Left ventricle myocardium inferior (tissue), 1 donor: ENCODE measurements at places on chromosomes 11 and 22. TPM values are rescaled to one million over a fixed set of nuclear protein-coding genes. Genes with fewer than 3 reads are reported as not detected.

- peaks cover 7% of the 10 kb centered on the region for H3K36me3 ChIP-seq
- DNase-seq = peak; percentile 69
- peak within 1 kb of the TSS; percentile 98 for H3K27ac ChIP-seq
- peaks cover 82% of the 10 kb centered on the region for H3K4me1 ChIP-seq
- peak within 1 kb of the TSS; percentile 76 for H3K4me3 ChIP-seq
Measured at GRCh38 chr11:47186076-47186699, at the start of gene PACSIN3. TSS of gene PACSIN3 (minus strand) at chr11:47186434. CDS start at chr11:47182727, 3,707 bp downstream.

DNA sequence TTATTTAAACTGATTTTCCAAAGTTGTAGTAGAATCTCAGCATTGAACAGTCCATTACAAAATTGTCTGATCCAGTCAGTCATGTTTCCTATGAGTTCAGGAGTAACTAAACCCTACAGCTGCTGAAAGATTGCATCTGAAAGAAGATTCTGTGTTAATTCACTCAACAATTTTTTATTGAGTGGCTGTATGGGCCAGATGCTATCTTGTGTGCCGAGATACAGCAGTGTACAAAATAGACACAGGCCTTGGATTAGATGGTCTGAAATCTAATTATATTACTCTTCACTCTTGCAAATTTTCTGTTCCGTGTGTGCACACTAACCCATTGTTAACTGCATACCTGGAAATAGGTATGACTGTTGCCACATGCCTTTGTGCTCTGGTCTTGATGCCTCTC, 7.3 kb downstream of the GVQW3 start:
- no peak overlapping the region for H3K27ac ChIP-seq
- no peak overlapping the region for H3K4me3 ChIP-seq
- H3K4me1 ChIP-seq = no peaks in the 10 kb centered on the region

- no peak for DNase-seq
- no peak overlapping the region for H3K4me3 ChIP-seq
- H3K27me3 ChIP-seq = peaks cover 26% of the 10 kb centered on the region
- no peaks in the 10 kb centered on the region for H3K36me3 ChIP-seq
- no peak overlapping the region for H3K27ac ChIP-seq
Measured at GRCh38 chr11:32511926-32512325, 71.7 kb upstream of the EIF3M start.

GRCh38 chr22:28188178-28188879, 269.3 kb upstream of the PITPNB start:
- no peaks in the 10 kb centered on the region for H3K27me3 ChIP-seq
- no peaks in the 10 kb centered on the region for H3K36me3 ChIP-seq
- H3K4me1 ChIP-seq = peaks cover 18% of the 10 kb centered on the region
- DNase-seq = no peak
- H3K4me3 ChIP-seq = no peak overlapping the region
- no peak overlapping the region for H3K27ac ChIP-seq

GRCh38 chr11:45333001-45333971, 47.1 kb upstream of the SYT13 start:
- peak overlapping the region; percentile 78 for H3K27ac ChIP-seq
- H3K27me3 ChIP-seq = no peaks in the 10 kb centered on the region
- peak overlapping the region; percentile 49 for H3K4me3 ChIP-seq
- no peaks in the 10 kb centered on the region for H3K36me3 ChIP-seq
- peaks cover 8% of the 10 kb centered on the region for H3K4me1 ChIP-seq

- H3K27ac ChIP-seq = no peak overlapping the region
- H3K27me3 ChIP-seq = no peaks in the 10 kb centered on the region
- no peak overlapping the region for H3K4me3 ChIP-seq
- DNase-seq = peak; percentile 15
Measured at GRCh38 chr11:40328890-40329614, 1130.4 kb downstream of the LRRC4C start.

- no peak within 1 kb of the TSS for H3K27ac ChIP-seq
- H3K27me3 ChIP-seq = peaks cover 94% of the 10 kb centered on the region
- no peak for DNase-seq
- H3K4me3 ChIP-seq = peak within 1 kb of the TSS; percentile 51
- H3K4me1 ChIP-seq = peaks cover 39% of the 10 kb centered on the region
- no peaks in the 10 kb centered on the region for H3K36me3 ChIP-seq
Measured at GRCh38 chr22:19760058-19760950, at the start of gene TBX1. TSS of gene TBX1 (plus strand) at chr22:19760778. CDS start at chr22:19760844, 66 bp downstream.

GRCh38 chr11:71145988-71146824, 106.2 kb downstream of the SHANK2 start:
- no peak overlapping the region for H3K4me3 ChIP-seq
- no peaks in the 10 kb centered on the region for H3K4me1 ChIP-seq
- H3K36me3 ChIP-seq = no peaks in the 10 kb centered on the region
- H3K27ac ChIP-seq = no peak overlapping the region

- peaks cover 73% of the 10 kb centered on the region for H3K4me1 ChIP-seq
- peak overlapping the region; percentile 43 for H3K4me3 ChIP-seq
- H3K27ac ChIP-seq = peak overlapping the region; percentile 87
- peaks cover 31% of the 10 kb centered on the region for H3K36me3 ChIP-seq
Measured at GRCh38 chr11:65390996-65391395, 4.6 kb downstream of the FRMD8 start.

- peaks cover 85% of the 10 kb centered on the region for H3K4me1 ChIP-seq
- no peak overlapping the region for H3K4me3 ChIP-seq
- peaks cover 16% of the 10 kb centered on the region for H3K36me3 ChIP-seq
- peak overlapping the region; percentile 38 for H3K27ac ChIP-seq
- no peaks in the 10 kb centered on the region for H3K27me3 ChIP-seq
- DNase-seq = no peak
Measured at GRCh38 chr22:24140357-24140756, 40.9 kb upstream of the SUSD2 start.

- H3K27ac ChIP-seq = no peak overlapping the region
- no peak for DNase-seq
- no peaks in the 10 kb centered on the region for H3K36me3 ChIP-seq
- H3K4me3 ChIP-seq = no peak overlapping the region
Measured at GRCh38 chr11:69352715-69353319, 58.9 kb downstream of the MYEOV start.

DNA sequence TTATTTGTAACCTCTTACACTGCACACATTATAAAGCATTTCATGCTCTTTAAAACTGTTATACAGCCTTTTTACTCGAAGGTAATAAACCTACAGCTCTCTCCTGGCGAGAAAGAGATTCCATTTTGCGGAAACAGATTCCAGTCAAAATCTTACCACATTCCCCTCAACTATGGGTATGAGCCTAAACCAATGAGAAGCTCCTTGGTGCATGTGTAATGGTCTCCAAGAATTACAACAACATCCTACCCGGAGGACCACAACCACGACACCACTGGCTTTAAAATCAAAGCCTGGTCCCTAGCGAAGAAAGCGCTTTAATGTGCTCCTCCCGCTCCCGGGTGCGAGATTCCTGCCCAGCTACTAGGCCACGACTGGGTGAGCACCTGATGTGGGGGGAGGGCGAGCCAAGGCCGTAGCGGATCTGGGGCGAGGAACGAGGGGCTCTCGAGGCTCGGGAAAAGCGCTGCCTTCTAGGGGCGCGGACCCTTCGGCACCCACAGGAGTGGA, 821 bp downstream of the CELF1 start:
- peak; percentile 20 for DNase-seq
- H3K27ac ChIP-seq = peak overlapping the region; percentile 94
- no peaks in the 10 kb centered on the region for H3K27me3 ChIP-seq
- H3K4me3 ChIP-seq = peak overlapping the region; percentile 96
- no peaks in the 10 kb centered on the region for H3K36me3 ChIP-seq

- H3K27me3 ChIP-seq = peaks cover 7% of the 10 kb centered on the region
- H3K4me1 ChIP-seq = peaks cover 60% of the 10 kb centered on the region
- no peak for DNase-seq
Measured at GRCh38 chr11:46294365-46295309, 17.2 kb downstream of the CREB3L1 start.

GRCh38 chr11:15594607-15595006, 479.9 kb downstream of the INSC start:
- H3K36me3 ChIP-seq = no peaks in the 10 kb centered on the region
- peaks cover 24% of the 10 kb centered on the region for H3K4me1 ChIP-seq
- no peak overlapping the region for H3K27ac ChIP-seq

DNA sequence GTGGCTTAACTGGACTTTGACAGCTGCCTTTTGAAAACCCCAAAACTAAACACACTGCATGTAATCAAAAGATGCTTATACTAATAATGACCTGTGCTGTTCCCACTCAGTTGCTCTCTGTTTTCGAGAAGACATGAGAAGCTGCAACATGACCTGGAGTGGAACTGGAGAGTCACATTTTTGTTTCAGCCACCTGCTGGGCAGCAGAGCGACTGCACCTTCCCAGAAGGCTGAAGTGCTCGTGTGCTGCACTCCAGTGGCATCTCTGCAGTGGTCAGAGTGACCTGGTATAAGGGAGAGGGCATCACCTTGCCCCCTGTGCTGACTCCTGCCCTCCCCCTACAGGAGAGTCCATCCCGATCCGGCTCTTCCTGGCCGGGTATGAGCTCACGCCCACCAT, 8.6 kb downstream of the THYN1 start:
- no peaks in the 10 kb centered on the region for H3K27me3 ChIP-seq
- H3K27ac ChIP-seq = no peak overlapping the region

GRCh38 chr11:105697291-105697690, 87.4 kb downstream of the GRIA4 start:
- no peak overlapping the region for H3K27ac ChIP-seq
- H3K27me3 ChIP-seq = no peaks in the 10 kb centered on the region
- DNase-seq = no peak
- H3K4me3 ChIP-seq = no peak overlapping the region
- H3K4me1 ChIP-seq = no peaks in the 10 kb centered on the region
- no peaks in the 10 kb centered on the region for H3K36me3 ChIP-seq

DNA sequence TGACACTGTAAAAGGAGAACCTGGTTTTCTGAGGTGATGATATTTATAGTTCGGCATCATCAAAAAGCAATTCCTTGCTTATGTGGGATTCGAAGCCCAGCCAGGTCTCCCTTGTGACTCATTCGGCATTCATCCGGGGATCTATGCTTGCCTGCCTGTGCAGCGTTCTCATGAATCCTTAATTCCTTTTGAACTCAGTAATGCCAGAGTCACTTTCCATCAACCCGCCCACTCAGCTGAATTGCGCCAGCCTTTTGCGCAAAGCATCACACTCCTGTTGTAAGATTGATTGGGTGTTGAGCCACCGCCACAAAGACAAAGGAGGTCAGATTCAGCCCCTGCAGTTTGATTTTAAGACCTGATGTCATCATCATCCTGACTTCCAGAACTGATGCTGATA, 128.6 kb downstream of the SLC17A6 start:
- peaks cover 13% of the 10 kb centered on the region for H3K27me3 ChIP-seq
- H3K4me3 ChIP-seq = no peak overlapping the region
- H3K27ac ChIP-seq = no peak overlapping the region
- H3K36me3 ChIP-seq = no peaks in the 10 kb centered on the region
- DNase-seq = no peak

DNA sequence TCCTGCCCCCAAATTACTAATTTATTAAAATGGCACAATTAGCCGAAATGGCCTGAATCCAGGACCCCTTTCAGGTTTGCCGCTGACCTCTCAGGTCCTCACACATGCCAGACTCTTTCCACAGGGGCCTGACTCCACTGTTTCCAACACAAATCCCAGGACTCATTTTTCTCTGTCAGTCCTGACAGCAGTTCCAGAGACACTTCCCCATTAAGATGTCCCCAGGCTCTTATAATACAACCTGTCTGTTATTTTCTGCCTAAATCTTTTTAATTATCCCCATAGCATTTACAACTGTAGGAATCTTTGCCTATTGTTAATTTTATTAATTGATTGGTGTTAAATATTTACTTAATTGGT, 9.4 kb upstream of the IGLL5 start:
- no peak for DNase-seq
- no peak overlapping the region for H3K4me3 ChIP-seq
- peaks cover 54% of the 10 kb centered on the region for H3K27me3 ChIP-seq
- H3K4me1 ChIP-seq = no peaks in the 10 kb centered on the region
- no peak overlapping the region for H3K27ac ChIP-seq
- H3K36me3 ChIP-seq = no peaks in the 10 kb centered on the region

DNA sequence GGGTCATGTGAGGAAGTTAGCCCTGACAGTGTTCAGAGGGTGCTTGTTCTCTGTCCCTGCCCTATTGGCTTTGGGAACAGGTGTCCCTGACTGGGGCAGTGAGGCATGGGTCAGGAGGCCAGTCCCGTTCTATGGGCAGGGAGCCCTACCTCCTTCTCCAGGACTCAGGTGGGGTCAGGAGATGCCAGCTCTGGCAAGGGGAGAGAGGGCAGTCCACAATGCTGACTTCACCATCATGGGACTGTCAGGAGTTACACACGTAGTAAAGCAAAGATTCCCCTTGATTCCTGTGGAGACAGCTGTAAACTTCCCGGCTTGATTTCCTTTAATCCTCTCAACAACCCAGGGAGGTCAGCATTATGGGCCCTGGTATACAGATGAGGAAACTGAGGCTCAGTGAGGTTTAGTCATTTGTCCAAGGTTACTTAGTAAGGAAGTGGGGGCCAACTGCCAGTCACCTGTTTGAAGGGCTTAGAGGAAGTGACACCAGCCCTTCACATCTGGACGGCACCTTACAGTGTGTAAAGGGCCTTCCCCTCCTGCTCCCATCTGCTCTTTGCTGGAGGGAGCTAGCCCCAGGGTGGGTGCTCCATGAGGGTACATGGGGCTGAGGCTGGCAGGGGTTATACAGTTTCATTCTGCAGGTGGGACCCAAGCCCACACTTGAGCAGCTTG, 11.9 kb downstream of the MICALL1 start:
- H3K4me3 ChIP-seq = no peak overlapping the region
- DNase-seq = no peak
- H3K36me3 ChIP-seq = peaks cover 84% of the 10 kb centered on the region

DNA sequence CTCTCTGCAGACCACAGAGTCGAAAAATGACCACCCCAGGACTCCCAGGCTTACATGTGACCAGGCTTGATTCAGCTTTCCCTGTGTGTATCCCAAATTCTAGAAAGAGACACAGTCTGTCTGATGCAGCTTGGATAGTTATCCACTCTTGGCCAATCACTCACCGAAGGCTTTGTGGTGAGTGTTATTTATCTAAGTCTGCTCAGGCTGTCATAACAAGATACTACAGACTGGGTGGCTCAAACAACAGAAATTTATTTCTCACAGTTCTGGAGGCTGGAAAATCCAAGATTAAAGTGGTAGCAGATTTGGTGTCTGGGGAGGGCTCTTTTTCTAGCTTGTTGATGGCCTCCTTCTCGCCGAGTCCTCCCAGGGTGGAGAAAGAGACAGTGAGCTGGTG, 63.2 kb downstream of the ZBTB16 start:
- no peak for DNase-seq
- H3K36me3 ChIP-seq = peaks cover 26% of the 10 kb centered on the region
- H3K27ac ChIP-seq = peak overlapping the region; percentile 71

The DEFB131B gene
- total RNA-seq = not detected

The NEFH gene
- 0.16 TPM for total RNA-seq

The JAML gene
- total RNA-seq = 2.9 TPM

The NXPE1 gene
- total RNA-seq = not detected

The BLID gene
- total RNA-seq = 0.36 TPM

The GLYATL2 gene
- total RNA-seq = 0.44 TPM

The PNPLA5 gene
- total RNA-seq = not detected

The MFRP gene
- total RNA-seq = not detected

The MS4A12 gene
- not detected for total RNA-seq

The FAM111B gene
- total RNA-seq = 1.1 TPM

The OR52E4 gene
- total RNA-seq = not detected

The OR5J2 gene
- total RNA-seq = not detected

The CDC42EP1 gene
- 17.7 TPM for total RNA-seq

The GRM5 gene
- not detected for total RNA-seq

The OR51I1 gene
- not detected for total RNA-seq

The GRIA4 gene
- not detected for total RNA-seq

The CCDC73 gene
- not detected for total RNA-seq
